ENCODE measurements at places on chromosomes 7 and 10.

GRCh38 chr10:29622382-29622922 lies 12.3 kb downstream of the SVIL start:
- peak; percentile 41 for DNase-seq

DNA sequence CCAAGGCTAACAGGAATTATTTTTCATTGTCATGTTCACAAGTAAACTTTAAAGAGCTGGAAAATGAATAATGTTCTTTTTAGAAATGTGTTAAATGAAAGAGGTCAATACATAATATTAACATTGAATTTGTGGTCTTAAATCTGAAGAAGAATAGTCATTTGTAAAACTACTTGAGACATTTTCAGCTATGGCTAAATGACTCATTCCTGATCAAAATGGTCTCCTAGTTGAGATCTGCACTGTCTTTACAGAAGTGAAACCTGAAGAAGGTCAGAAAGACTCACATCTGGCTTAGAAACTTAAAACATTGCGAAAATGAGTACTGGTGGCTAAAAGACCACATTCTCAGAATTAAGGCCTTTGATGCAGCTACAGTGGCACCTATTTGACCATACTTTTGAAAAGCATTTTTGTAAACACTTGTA lies 5.9 kb downstream of the PIK3CG start:
- DNase-seq: no peak

- no peak for DNase-seq
These were observed 585.0 kb upstream of the MBL2 start for GRCh38 chr10:53357587-53357986.

DNA sequence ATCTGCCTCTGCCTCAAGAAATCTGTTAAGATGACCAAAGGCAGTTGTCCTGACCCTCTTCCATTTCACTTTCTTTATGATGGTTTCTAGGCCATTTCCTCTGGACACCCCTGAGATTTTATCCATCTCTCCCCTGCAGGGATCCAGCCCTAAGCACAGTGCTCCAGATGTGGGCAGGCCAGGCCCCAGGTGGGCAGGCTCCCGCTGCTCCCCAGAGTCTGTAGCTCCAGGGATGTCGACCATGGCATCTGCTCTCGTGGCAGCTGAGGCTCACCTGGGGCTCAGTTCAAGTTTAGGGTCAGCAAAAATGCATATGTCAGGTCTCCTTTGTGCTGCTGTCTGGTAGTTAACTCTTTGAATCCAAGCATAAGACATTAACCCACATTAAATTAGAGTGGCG lies 11.8 kb downstream of the CEP41 start:
- DNase-seq: no peak

- no peak for DNase-seq
These were observed 83.0 kb upstream of the KAT6B start for GRCh38 chr10:74743401-74743800.

DNA sequence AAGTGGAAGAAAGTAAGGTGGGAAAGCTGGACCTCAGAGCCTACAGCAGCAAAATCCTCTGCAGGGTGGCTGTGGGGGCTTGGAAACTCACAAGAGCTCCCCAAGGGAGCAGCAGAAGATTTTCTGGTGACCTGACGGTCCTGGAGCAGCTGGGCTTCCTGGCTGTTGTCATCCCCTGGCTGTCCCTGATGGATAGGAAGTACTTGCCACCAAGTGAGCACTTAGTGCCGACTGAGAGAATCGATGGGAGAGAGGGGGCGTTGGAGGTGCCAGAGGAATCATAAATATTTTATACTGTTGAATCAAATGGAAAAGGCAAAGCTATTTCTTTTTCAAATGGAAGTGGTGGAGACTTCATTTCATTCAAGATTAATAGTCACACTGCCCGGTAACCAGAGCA lies 167.1 kb upstream of the ITGB1 start:
- DNase-seq: no peak

DNA sequence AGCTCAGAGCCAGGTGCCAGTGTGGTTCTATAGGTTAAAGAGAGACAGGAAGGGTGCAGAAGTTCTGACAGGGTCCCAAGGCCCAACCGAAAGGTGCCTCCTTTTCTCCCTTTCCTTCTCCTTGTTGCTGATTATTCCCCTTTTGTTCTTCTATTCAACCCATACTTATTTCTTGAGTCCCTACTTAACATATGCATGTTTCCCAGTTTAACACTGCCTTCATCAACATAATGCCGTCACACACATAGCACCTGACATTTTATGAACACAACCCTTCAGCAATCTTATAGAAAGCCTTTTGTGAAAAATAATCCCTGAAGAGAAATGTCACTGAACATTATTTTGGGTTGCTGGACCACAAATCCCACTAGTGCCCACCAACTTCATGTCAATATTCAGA lies 39.1 kb downstream of the SORBS1 start:
- DNase-seq: no peak

DNA sequence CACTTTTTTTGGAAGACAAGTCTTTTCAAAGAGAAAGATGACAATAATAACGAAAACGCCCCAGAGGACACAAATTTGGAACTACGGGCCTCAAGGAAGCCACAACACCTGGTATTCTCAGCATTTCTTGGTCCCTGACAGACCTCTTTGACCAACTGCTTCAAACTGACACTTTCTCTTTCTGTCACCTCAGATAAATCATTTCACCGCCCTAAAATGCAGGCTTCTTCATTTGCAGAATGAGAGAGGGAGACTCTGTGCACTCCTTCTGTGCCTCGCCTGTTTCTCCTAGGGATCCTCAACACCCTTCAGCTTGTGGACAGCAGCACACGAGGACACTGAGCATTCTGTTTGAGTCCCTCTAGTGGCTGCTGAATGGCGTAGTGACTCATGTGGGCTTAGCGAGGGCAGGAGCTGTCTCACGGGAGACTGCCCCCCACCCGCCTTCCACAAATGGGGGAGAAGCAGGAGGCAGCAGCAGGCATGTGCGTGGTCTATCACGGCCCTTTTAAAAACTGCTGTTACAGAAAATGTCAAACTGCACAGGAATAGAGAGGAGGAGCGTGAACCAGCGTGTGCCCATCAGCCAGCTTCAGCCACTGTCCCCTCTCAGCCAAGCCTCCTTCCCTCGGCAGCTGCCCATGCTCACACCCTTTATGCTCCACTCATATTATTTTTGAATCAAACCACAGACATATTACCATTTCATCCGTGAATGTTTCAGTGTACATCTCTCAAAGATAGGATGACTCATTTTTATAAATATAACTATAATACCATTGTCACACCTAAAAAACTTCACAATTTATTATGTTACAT lies 41.4 kb downstream of the GSDME start:
- no peak for DNase-seq

DNA sequence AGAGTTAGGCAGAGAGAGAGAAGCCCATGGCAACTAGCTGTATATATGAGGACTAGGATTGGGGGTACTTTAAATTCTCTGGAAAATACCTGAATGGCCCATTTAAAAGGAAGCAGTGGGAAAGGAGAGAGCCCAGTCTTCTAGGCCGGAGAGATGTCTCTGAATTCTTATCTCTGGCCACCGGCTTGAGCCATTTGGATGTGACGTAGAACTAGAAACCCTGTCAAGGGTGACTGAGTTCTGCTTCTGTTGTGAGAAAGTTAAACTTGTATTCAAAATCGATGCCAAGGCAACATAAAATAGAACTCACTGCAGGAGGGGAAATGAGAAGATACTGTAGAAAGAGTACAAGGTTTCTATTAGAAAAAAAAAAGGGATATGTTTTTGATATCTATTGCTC lies 6.3 kb upstream of the GSTK1 start:
- DNase-seq: no peak

GRCh38 chr7:77351539-77352004 lies 64.6 kb downstream of the GSAP start:
- DNase-seq: no peak

- DNase-seq: no peak
These were observed 23.8 kb upstream of the PIK3AP1 start for GRCh38 chr10:96743988-96744585.

GRCh38 chr7:50412973-50413372 lies 37.2 kb downstream of the FIGNL1 start:
- no peak for DNase-seq

GRCh38 chr10:28812384-28813372 lies 135.4 kb downstream of the BAMBI start:
- DNase-seq: no peak

DNA sequence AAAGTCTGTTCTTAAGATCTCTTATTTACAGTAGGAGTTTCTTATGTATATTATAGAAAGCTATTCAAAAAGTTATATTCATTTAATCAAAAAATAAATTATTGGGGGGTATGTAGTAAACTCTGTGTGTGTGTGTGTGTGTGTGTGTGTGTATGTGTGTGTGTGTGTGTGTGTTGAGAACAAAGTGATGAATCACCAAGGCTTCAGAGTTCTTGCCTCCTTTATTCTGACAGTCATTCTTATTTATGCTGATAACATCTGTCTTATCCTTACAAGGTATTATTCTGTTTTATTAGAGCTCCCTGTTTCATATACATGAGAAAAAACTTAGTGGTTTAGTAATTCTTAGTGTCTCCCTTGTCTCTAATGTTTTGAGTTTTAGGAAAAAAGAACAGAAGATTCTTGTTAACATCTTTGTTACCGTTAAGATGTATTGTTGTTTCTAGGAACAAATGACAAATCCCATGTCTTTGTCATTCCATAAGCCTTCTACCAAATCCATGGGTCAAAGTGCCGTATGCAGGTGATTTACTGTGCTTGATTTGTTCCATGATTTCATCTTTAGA lies 424.0 kb downstream of the EXOC4 start:
- DNase-seq: no peak

- no peak for DNase-seq
These were observed 5.6 kb downstream of the SLC4A2 start for GRCh38 chr7:151064993-151065392.

DNA sequence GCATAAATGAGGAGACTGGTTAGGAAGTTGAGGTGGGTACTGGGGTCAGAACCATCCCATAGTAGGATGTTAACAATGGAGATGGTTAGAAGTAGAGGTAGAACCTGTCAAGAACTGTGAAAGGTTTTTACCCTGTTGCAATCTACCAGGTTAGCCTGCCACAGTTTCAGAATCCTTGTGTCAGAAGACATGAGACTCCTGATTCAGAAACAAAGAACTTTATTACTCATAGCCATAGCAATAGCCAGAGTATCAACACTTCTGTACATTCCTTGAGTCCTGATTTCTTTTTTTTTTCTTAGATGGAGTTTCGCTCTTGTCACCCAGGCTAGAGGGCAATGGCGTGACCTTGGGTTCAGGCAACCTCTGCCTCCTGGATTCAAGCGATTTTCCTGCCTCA lies 200.9 kb downstream of the GRM3 start:
- no peak for DNase-seq

DNA sequence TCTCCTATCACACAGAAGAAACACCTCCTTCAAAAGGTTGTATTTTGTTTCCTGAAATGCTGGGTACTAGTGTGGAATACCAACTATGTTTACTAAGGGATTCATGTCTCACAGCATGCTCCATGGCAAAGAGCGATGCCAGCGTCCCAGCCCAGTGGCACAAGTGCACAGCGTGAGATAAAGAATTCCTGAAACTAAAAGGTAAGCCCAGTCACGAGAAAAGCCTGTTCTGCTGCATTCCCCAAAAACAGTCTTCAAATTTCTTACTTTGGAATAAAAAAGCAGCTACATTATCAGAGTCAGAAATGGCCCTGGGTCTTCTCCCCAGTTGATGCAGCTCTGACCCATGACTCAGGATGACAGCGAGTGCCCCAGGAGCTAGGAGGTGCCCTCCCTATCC lies 53.1 kb upstream of the DDC start:
- no peak for DNase-seq

GRCh38 chr10:49275896-49276295 lies 23.1 kb upstream of the C10orf71 start:
- DNase-seq: no peak
